Activated CD4-positive, alpha-beta T cell treated with anti-CD3 and anti-CD28 coated beads, Interleukin-2, amount 50 U/mL, for 4 hours (primary cell): ENCODE measurements at places on chromosomes 5 and 9.
A peak's percentile ranks its signal among the peaks of the same experiment; 100 is the strongest.

GRCh38 chr5:78328585-78329173 is 31.7 kb upstream of the SCAMP1 start:
- no peak for DNase-seq

DNA sequence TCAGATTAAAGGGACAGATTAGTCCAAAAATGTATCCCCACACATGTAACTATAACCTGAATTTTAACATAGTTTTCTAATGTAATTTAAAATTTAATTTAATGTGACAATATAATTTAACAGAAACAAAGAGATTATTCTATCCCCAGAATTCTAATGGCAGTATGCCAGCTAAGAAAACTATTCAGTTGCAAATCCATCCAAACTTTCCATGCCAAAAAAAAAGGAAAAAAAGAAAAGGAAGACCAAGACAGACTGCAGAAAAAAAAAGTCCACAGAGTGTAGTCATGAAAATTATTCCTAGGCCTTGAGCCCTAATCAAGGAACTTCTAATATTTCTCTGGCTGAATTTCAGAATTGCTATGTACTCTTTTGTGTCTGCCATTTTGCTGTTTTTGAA is 217.6 kb downstream of the CDH18 start:
- no peak for DNase-seq

DNA sequence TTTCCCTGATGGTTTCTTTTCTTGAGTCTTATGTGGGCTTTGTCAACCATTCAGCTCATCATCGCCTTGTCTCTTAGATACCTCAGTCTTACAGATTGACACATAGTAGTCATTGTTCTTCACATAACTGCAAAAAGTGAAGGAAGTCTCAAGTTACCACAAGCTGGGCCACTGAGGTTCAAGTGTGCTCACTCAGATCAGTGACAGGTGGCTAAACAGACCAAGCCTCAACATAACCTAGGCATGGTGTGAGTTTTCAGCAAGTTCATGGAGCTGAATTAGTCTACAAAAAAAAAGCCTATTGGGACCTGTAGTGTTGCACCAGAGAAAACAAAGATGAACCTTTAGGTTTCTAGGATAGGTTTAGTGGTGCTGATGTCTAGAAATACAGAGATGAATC is 58.2 kb downstream of the RFK start:
- DNase-seq: no peak

DNA sequence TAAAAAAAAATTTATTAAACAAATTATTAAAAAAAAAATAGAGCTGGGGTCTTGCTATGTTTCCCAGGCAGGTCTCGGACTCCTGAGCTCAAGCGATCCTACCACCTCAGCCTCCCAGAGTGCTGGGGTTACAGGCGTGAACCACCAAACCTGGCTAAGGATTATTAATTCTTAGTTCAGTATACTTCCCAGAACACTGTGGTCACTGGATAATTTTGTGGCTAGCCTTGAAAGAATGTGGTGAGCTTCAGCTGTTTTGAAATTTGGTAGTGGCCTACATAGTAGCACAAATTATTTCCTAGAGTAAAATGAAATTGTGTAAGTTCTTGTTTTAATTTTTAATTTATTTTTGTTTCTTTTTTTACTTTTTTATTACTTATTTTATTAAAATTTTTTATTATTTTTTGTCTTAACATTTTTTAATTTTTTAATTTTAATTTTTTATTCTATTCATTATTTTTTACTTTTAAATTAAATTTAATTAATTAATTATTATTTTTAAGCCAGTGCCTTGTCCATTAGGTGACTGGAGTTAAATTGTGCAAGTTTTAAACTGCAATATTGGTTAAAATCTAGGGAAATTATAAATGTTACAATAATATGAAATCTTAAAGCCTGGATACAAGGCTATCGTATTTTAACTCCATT is 23.0 kb downstream of the ARRDC3 start:
- no peak for DNase-seq

DNA sequence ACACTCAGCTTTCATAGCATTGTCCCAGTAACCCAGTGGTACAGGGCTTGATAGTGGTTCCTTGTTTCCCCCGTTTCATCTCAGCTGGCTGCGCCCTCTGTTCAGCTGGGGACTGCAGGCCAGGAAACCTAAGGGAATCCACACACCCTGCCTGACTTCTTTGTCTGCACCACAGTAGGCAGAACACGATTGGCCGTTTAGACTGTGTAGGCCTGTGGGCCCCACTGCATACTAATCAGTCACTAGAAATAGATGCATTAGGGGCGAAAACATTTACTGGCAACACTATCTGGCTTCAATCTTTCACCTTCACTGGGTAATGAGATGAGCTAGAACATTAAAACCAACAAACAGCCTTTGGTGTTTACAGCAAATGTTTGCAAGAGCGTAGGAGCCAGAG is 512.7 kb upstream of the BRINP1 start:
- DNase-seq: no peak

DNA sequence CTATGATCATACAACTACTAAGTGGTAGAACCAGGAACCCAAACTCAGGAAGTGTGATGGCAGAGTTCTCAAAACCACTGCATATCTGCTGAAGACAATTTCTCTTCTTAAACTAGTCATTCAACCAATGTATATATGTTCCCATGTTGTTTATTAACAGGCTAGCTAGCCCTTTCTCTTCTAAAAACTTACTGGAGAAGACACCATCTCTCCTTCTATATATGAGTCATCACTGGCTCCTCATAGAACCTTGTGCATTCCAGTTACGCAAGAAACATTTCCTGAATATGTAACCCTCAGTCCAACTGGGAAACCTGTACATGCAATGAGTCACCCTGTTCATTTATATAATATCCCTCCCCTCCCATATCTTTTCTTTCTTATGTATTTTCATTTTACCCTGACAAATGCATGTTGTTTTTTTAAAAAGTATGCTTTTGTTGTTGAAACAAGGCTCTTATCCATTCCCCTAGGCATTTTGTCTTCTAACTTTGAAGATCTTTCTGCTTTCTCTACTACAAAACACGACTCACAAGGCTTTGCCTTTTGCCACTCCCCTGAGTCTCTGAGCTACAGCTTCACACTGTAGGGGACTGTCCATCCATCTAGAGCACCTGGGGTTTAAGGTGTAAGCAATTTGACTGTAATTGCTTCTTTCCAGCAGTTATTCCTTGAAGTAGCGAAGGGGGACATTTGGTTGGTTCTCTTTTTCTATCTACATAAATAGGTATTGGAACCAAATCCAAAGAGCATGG is 119.5 kb downstream of the ANXA1 start:
- no peak for DNase-seq

- DNase-seq: no peak
Measured at GRCh38 chr5:33494466-33494865, 53.7 kb downstream of the TARS1 start.

- DNase-seq: no peak
Measured at GRCh38 chr9:107260437-107261081, 22.5 kb upstream of the RAD23B start.

GRCh38 chr5:154501566-154501965 is 23.5 kb upstream of the HAND1 start:
- no peak for DNase-seq

- DNase-seq: no peak
Measured at GRCh38 chr9:18014556-18014955, 435.7 kb downstream of the SH3GL2 start.

DNA sequence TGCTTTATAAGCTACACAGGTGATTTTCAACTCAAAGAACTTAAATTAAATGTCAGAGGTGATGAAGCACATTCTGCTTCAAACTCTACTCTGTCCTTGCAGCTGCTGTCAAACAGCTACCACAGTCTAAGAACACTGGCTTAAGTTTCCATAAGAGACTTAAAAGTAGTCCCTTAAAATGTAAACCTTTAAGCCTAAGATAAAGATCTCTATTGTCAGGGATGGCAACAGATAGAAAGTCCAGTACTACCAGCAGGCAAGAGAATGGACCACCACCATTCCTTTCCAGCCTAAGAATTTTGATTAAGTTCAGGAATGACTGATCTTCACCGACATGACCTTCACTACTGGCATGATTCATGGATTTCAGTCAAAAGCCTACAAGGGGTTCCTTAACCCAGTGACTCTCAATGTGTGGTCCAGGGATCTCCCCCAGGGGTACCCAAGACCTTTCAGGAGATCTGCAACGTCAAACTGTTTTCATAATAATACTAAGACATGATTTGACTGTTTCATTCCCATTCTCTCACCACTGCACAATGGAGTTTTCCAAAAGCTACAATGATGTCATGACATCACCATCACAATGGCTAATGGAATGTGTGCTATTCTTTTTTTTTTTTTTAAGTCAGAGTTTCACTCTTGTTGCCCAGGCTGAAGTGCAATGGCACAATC is 41.1 kb upstream of the PLPP6 start:
- DNase-seq: no peak

DNA sequence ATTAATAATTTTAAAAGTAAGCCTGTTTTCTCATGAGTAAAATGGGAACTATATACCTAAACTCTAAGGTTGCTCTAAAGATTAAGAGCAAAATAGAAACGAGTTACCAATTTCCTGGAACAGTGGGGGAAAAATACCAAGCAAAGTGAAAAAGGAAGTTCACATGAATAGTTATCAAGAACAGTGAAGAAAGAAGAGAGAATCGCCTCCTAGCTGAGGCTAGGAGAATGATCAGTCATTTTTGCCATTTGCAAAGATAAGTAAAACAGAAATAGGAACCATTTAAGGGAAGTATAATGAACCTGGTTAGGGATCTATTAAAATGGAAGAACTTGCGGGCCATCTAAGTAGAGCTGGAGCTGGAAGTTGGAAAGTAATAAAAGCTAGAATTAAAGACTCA is 50.7 kb downstream of the P4HA2 start:
- DNase-seq: no peak

DNA sequence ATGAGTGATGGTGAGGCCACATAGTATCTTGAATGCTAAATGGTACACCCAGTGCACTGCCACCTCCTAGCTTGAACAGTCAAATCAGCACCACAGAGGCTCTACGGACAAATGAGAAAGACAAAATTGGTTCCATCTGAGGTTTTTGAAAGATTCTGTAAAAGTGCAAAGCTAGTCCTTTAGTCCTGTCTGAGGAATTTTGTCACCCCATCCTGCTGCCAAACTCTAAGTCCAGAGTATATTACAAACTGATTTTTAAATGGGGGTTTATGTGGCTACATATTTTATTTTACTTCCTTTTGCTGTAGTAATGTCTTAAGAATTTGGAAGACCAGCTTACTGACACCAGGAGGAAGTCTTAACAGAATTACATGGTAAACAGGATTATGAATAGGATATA is 7.7 kb downstream of the FREM1 start:
- DNase-seq: no peak

DNA sequence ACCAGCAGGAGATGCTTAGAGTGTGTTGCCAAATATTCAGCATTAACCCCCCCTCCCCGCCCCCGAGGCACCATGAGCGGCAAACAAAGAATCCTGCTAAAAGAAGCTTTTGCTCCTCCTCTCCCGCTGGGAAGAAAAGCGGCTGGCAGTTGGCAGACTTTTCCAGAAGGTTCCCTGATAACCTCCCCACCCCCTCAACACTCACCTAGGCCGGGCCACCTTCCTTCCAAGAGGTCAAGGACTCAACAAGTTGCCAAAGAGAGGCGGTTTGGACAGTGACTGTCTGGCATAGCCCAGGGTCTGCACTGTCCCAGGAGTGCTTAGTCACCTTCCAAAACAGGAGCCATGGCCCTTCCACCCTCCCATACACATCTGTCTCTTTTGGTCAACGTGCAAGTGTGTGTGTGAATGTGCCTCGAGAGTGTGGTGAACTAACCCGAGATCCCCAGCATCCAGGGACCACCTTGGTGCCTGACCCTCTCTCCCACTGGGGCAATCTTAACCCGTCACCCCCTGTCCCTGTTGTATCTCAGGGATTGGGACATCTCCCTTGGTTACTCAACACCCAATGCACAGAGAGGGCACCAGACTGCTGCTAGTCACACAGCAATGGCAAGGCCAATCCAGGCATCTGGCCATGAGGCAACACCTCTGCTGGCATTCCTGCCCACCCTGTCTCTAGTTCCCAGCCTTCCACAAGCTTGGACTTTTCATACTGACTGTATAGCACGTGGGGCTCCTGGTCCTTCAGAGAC is 18.9 kb downstream of the CAMK2A start:
- no peak for DNase-seq

DNA sequence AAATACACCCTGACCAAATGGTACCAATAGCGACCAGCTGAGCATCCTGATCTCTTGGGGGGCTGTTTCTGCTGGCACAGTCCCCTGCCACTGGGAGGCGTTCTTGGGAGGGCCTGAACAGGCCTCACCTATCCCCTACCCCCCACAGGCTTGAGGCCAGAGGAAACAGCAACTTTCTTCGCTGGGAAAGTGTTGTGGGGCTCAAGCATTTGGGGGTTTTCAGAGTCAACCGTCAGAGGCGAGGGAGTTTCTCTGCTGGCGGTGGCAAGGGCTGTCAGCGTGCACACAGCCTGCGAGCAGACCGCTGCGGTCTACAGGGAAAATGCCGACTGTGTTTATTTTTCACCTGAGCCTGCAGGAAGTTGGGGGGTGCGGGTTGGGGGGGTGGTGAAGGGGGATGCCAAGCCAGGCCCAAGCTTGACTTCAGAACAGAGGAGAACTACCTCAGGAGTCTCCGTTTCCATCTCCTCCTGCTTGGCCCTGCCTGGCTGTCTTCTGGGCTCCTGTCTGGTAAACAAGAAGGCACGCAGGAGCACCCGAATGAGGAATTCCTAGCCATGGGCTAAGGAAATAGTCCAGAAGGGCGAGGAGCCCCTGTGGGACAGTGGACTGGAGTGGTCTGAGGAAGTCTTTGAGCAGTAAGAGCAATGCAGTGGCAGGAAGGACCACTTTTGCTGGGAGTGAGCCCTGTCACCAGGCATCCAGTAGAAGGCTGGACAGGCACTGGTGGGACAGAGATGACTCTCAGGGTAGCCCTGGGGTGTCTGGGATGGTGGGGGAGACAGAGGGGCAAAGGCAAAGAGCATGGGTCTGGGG is 18.1 kb downstream of the TCF7 start:
- peak; percentile 56 for DNase-seq

GRCh38 chr9:30967476-30967875 is 1417.0 kb upstream of the ACO1 start:
- no peak for DNase-seq

DNA sequence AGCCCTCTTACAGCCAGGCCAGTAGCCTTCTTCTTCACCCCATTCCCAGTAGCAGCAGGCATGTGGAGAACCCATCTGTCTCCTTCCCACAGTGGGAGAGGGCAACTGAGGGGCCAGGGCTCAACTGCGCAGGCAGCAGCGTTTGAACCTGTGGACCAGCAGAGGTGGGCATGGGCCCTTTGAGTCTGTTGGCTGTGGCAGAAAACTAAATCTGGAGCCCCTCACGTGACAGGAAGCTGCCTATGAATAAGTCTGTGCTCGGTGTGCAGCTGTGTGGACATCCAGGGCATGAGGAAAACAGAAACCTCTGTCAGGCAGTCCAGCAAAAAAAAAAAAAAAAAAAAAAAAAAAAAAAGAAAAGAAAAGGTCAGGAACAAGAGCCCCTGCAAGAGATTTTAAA is 189.2 kb upstream of the NR3C1 start:
- no peak for DNase-seq

DNA sequence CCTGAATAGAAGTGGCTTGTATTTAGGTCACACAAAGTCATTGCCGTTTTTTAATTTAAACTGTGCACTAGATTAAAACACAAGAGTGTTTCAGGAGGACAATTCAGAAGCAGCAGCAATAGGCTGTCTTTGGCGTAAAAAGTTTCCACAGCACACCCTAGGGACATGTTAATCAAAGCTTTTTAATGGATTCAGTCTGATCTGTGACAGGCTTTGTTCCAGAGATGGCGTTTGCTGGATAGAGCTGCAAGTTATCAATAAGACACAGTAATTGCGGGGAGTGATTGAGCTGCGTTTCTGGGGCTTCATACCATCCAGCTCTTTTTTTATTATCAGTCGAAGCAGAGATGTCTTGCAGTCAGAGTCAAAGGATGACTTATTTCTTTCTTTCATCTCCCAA is 300.3 kb downstream of the ZNF608 start:
- no peak for DNase-seq
